Activated CD4-positive, CD25-positive, alpha-beta regulatory T cell treated with anti-CD3 and anti-CD28 coated beads, Interleukin-2, amount 50 U/mL, for 16 hours (primary cell): ENCODE measurements at places on chromosomes 6 and 20.

DNA sequence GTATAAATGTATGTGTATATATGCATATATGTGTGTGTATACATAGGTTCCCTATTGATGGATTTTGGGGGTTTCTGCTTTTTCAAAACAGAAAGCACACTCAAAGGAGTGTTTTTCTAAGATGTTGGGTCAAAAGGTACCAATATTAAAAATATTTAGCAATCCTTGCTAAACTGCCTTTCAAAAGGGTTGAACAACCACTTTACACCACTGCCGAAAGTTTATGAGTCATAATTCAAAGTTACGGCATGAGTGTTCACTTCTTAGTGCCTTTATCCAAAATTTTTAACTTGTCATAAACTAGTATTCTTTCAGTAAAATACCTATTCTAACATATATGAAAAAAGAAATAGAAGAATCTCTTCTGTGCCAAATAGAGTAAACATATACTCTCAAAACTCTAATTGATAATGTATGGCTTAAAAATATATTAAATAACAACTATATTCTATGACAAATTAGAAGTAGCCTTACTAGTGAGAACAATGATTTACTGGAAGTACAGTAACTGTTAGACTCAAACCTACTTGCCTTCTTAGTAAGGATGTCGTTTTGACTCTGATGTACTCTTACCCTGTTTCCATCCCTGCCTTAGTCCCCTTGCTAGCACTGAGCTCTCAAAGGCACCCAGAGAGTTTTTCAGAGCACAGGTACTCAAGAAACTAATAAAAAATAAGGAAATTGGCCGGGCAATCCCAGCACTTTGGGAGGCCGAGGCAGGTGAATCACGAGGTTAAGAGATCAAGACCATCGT is 136.1 kb downstream of the INSM1 start:
- DNase-seq = no peak

DNA sequence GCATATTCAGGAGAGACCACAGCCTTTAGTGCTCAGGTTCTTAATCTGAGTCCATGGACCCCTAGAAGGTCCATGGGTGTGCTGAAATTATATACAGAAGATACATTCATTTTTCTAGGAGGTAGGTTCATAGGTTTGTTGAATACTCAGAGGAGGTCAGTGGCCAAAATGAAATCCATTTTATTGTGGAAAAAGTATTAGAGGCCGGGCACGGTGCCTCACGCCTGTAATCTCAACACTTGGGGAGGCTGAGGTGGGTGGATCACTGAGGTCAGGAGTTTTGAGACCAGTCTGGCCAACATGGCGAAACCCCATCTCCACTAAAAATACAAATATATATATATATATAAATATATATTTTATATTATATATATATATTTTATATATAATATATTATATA is 9.0 kb upstream of the UST start:
- no peak for DNase-seq

DNA sequence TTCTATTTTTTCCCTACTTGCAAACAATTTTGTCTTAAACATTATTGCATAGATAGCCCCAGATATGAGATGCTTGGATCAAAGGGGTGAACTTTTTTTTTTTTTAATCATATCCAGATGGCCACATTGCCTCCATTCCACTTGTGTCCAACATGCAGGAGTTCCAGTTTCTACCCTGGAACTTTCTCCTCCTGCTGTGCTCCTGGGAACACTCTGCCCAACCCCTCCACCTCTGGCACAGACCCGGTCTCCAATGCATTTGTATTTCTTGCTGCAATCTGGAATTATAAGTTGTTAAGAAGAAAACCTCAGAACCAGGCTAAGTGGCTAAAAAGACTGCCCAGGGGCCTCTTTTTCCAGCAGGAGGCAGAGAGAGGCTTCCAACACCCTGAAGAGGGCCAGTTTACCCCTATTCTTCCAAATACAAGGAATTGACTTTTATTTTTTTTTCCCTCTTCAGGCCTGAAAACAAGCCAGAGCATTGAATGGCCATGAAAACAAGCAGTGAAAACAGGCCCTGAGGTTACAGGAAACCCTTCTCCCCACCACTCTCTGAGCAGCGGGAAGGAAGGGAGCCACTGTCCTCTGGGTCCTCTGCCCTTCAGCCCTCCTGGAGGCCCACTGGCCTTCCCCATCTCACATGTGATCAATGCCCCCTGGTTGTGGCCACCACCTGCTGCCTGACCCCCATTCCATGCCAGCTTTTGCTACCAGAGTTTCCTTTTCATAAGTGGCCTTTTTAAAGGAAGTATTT is 44.3 kb downstream of the PDYN start:
- DNase-seq = no peak

DNA sequence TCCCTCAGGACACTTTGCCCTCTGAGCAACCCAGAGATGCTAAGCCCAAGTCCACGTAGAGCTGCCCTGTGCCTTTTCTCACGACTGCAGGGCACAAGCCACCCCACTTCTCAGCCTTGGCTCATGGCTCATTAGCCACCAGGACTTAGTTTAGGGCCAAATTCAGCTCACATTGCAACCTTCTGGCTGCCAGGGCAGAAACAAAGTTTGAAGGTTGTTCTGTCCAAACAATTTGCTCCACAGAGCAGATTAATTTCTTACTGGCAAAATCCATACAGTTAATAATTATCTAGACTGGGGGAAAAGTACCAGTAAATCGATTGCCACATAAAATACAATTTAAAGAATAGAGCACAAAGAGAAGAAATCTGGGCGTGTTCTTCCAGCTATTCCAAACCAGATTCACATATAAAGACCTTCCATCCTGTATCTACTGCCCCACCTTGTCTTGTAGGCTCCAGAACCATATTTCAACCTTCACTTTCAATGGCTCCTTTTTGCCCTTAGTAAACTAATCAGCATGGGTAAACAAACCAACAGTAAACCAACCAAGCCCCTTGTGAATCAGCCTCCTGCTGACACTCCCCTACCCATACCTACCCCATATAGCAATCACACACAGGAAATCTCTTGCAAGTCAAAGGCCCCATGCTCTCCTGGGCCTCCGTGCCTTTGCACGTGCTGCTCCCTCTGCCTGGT is 101.9 kb downstream of the QRSL1 start:
- no peak for DNase-seq

- peak; percentile 48 for DNase-seq
These were observed 7.8 kb upstream of the MDGA1 start for GRCh38 chr6:37705239-37706051.

- no peak for DNase-seq
These were observed 77.7 kb downstream of the PHF3 start for GRCh38 chr6:63713332-63713731.

DNA sequence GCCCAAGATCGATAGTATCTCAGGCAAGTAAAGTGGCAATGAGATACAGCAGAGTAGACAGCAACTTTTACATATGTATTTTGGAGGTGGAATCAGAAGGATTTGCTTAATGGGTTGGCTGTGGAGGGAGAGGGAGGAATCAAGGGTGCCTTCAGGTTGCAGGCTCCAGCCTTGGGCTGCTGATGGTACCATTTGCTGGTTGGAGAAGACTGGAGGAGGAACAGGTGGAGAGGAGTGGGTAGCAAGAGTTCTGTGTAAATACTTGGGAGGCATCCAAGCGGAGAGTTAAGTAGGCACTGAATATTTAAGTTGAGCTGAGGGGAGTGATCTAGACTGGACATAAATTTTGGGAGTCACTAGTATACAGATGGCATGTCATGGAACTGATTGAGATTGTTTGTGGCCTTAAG is 5.2 kb downstream of the BICRAL start:
- DNase-seq = no peak

DNA sequence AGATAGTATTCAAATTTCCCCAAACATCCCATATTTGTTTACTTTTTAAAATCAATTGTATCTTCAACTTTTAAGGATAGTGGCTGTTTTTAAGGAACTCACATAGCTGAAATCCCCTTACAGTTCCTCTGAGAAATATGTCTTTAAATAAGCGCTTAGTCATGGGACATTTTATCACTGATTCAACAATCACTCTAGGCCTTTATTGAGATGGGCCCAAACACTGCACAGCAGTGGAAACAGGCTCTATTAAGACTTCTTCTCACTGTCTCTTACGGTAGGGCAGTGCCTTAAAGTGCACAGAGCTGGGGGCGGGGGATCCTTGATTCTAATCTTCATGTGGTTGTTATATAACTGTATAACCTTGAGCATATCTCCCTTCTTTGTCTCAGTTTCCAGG is 59.8 kb upstream of the RREB1 start:
- DNase-seq = no peak

DNA sequence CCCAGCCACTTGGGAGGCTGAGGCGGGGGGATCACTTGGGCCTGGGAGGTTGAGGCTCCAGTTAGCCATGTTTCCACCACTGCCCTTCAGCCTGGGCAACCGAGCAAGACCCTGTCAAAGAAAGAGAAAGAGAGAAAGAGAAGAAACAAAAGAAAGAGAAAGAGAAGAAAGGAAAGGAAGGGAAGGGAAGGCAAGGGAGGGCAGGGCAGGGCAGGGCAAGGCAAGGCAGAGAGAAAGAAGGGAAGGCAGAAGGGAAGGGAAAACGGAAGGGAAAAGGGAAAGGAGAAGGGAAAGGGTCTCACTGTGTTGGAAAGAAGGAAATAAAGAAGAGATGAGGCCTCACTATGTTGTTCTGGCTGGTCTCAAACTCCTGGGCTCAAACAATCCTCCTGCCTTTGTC is 47.8 kb upstream of the PBOV1 start:
- DNase-seq = no peak

GRCh38 chr6:2767657-2768524 is 2.7 kb downstream of the WRNIP1 start:
- DNase-seq = no peak

DNA sequence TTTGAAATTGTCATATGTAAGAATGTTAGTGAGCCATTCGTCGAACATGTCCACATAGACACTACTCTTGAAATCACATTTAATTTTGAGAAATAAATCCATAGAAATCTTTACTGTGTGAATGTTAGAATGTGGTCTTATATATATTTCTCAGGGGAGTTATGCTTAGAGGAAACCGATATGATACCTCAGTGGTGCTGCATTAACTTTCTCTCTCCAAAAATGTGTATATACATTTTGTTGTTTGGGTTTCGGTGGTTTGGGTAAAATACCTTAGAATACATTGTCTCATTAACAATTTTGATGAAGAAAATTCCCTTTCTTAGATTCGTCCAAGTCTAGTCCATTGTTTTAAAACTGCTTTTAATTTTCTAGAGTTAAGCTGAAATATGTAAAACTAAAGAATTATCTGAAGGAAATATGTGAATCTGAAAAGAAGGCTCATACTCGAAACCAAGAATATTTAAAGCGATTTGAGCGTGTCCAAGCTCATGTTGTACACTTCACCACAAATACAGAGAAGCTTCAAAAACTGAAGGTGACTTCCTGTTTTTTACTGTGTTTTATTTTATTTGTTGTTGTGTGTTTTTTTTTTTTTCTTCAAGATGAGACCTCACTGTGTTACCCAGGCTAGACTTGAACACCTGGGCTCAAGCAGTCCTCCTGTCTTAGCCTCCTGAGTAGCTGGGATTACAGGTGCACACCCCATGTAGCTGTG is 10.3 kb downstream of the KIZ start:
- no peak for DNase-seq

DNA sequence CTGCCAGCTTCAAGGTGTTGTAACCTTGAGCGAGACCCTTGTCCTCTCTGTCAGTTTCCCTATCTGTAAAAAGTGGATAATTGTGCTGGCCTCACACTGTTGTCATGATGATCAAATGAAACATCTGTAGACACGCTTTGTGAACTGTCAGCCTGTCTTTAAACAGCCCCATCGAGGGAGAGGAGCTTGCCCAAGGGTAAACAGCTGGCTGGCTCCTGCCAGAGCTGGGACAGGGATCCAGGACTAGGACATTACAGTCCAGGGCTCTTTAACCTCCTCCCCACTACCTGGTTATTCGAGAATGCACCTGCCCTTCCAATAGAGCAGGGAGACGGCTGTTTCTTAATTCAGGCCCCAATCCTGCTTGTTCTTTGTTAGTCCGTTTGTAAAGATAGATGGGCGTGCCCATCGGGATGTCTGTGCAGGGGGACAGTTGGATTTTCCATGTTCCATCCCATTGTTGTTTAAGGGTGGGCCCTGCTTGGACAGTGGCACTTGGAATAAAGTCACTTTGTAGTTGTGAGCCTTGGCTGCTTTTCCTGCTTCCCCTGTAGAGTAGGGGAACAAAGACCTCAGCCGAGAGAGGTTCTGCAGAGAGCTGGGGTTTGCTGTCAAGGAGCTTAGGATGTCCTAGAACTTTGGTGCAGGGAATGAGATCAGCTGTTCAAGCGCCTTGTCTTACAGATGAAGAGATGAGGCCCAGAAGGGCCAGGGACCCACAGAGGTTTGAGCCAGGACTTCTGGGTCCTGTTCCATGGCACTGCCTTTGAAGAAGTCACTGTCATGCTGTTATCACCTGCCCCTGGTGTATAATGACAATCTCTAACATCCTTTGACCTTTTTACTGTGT is 77.9 kb upstream of the MYL9 start:
- no peak for DNase-seq

DNA sequence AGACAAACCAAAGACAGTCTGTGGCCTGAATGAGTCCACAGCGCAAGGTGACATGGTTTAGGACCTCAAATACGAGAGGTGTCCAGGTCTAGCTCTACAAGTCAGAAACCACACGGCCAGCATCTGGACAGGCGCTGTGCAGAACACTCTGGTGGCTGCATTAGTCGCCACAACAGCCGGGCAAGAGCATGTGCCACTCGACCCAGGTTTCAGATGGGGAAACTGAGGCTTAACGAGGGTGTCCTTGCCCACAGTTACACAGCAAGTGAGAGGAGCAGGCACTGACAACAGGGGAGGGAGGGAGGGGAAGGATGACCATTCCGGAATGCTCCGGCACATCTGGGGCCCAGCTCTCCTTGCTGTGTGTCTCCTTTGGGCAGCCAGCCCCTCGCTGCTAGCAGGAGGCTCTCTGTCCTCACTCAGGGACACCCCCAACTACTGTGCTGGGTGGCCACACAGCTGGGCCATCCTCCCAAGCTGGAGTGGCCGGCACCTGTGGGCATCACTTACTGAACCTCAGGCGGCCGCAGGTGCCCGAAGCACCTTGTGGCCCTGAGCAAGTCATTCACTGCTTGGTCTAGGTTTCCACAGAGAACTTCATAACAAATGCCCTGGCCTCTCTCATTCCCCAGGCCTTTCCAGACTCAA is 6.6 kb downstream of the DLL1 start:
- DNase-seq = no peak

DNA sequence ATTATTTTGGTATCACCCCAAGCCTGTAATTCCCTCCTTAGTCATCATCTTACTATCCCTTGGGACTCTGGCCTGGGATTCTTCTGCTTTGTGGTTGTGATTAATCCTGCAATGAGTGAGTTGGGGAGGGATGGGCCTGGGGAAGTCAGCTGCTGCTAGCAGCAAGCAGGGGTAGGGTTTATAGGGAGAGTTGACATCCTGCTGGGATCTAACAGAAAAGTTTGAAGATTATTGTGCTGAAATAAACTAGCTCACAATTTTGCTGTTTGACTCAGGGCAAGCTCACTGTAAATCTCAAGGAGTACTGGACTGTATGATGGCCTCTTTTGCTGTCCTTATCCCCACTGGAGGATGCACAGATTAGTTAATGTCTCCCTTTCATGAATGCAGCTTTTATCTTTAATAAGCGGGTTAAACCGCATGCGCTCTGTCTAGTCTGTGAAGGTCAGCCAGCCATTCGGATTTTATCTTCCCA is 83.4 kb downstream of the JARID2 start:
- DNase-seq = no peak

GRCh38 chr6:41558033-41558807 is 12.0 kb downstream of the FOXP4 start:
- DNase-seq = no peak

GRCh38 chr6:42124223-42124836 is 18.1 kb downstream of the C6orf132 start:
- no peak for DNase-seq

- no peak for DNase-seq
These were observed 55.8 kb upstream of the TFAP2D start for GRCh38 chr6:50657513-50657912.

GRCh38 chr6:53593001-53593488 is 48.1 kb upstream of the GCLC start:
- DNase-seq = no peak
